Naive B cell (primary cell): ENCODE measurements at places on chromosomes 6 and 20.

GRCh38 chr20:8490076-8490830, 358.2 kb downstream of the PLCB1 start:
- no peak for DNase-seq

GRCh38 chr20:17683218-17684076, 1.4 kb upstream of the RRBP1 start:
- no peak for DNase-seq

- DNase-seq, result no peak
Observed at GRCh38 chr6:161360520-161360919, 86.7 kb upstream of the AGPAT4 start.

GRCh38 chr20:46158476-46158987, 40.4 kb downstream of the CD40 start:
- DNase-seq, result no peak

DNA sequence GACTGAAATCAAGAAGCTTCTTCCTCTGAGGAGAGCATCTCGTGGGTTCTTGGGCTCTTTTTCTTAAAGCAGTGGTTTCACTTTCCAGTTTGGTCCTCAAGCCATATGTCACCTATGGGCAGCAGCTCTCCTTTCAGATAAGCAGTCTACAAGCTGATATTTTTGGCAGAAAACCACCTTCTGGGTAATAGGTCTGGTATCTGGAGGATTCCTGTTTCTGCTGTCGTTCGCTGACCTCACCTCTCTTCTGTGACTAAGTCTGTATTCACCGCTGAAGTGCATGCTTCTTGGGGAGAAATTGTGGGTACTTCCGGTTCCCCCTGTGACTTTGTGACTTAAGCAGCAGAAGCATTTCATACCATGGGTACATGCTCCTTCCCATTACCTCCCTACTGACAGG, 193.6 kb downstream of the EDN1 start:
- no peak for DNase-seq

- DNase-seq, result no peak
Observed at GRCh38 chr6:64123761-64124633, 488.4 kb downstream of the PHF3 start.

DNA sequence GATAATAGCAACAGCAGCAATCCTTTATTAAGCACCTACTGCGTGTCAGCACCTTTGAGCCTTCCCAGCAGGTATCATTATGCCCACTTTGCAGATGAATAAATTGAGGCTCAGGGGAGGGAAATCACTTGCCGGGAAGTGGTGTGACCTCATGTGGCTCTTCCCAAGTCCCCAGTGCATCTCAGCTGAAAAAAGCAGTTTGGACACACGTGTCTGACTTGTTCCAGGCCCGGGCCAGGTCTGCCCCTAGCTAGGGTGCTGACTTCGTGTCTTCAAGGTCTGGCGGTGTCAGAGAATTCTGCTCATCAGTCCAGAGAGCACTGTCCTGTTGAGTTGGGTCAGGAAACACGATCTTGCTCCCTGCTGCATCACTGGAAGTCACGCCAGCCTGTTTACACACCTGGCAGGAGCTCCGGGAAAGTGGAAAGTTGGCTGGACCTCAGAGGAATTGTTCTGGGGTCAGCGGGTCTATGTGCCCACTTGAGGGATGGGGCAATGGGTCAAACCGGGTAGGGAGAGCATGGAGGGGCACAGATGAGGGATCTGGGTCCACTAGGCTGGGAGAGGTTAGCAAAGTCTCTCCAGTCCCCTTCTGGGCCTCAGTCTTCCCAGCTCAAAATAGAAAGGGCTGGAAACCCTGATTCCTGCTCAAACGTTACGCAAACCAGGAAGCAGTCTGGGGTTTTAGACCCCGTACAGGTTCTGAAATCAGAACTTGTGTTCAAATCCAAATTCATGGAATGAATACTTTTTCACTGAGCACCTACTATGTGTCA, 10.5 kb downstream of the SLC13A3 start:
- DNase-seq, result no peak

DNA sequence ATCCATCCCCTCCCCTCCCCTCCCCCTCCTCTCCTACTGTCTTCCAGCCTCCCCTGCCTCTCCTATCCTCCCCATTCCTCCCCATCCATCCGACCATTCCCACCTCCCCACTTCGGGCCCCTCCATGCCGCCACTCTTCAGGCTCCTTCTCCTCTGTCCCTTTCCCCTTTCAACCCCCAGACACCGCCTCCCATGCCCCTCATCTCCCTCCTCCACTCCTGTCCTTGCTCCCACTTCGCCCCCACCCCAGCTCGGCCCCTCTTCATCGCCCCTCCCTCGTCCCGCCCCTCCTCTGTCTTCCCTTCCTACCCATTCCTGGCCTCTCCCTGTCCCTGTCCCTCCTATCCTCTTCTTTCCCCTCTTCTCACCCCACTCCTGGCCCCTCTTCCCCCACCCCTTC, 554 bp upstream of the CST3 start:
- no peak for DNase-seq

- DNase-seq, result no peak
Observed at GRCh38 chr6:134604014-134604676, 286.2 kb upstream of the SGK1 start.

- DNase-seq, result no peak
Observed at GRCh38 chr6:142984386-142984785, 39.4 kb upstream of the HIVEP2 start.

- DNase-seq, result no peak
Observed at GRCh38 chr6:47237196-47237595, 72.5 kb downstream of the TNFRSF21 start.

DNA sequence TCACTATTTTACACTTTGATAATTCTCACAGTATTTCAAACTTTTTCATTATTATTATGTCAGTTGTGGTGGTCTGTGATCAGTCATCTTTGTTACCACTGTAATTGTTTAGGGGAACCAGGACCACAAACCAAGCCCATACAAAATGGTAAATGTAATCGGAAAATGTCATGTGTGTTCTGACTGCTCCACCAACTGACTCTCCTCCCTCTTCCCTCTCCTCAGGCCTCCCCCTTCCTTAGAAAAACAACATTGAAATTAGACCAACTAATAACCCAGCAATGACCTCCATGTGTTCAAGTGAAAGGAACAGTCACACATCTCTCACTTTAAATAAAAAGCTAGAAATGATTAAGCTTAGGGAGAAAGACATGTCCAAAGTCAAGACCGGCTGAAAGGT, 63.8 kb downstream of the GMDS start:
- DNase-seq, result no peak

GRCh38 chr6:37323580-37323979, 30.2 kb upstream of the RNF8 start:
- DNase-seq, result no peak

DNA sequence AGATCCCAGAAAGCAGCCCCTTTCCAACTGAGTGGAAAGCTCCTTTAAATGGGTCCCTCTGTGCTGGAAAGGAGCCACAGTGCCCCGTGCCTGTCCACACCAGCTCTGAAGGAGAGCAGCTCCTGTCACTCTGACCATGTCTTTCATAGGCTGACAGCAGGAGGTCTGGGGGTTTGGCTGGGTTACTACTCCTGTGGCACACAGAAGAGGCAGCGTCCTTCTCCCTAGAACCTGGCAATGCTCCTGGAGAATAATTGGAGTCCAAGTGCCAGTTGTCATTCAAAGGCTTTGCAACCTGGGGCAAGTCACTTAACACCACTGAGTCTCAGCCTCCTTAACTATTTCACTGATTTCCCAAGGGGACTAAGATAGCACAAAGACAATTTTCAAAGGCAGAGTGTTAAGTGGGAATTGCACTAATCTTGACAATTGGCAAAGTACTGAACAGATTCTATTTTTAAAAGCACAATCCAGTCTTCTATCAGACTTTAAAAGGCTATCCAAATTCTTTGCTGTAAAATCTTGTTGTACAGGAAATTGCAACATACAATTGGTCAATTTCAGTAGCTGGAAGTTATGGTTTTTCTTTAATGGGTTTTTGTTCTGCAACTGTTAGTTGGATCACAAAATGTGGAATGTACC, 457.2 kb downstream of the KIF16B start:
- DNase-seq, result no peak

- no peak for DNase-seq
Observed at GRCh38 chr6:47752801-47753200, 29.0 kb upstream of the OPN5 start.

DNA sequence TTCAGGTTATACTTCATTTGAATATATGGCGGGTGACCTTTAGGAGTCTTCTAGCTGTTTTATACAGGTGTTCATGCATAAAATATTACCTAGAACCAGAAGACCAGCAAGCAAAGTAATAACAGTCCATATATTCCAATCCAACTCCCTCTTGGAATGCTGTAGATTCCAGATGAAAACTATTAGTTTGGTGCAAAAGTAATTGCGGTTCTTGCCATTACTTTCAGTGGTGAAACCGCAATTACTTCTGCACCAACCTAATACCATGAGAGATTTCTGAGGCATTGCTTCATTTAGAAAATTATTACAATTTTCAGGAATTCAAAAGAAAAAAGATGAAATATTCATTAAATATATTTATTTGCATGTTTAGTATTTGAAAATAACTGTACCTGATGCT, 62.6 kb downstream of the FAM83B start:
- no peak for DNase-seq

- peak; percentile 23 for DNase-seq
Observed at GRCh38 chr6:113381959-113382358, 475.2 kb upstream of the MARCKS start.

DNA sequence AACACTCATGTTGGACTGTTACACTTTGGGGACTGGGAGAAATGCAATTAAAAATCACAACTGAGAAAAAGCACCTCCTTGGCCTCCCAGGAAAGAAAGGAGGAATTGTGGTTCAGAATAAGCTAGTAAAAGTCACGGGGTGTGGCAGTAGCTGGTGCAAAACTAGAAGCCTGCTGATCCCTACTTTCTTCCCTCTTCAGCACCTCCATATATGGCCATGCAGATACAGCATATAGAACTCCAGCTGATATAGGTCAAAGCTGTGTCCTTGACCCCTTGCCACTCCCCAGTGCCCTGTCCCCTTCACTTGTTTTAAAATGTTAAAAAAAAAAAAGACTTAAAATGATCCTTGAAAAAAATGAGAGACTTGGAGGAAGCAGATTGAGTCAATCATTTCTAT, 5.5 kb upstream of the FLRT3 start:
- no peak for DNase-seq

- DNase-seq, result no peak
Observed at GRCh38 chr6:113318575-113318917, 538.6 kb upstream of the MARCKS start.

GRCh38 chr6:114032721-114033120, 61.8 kb upstream of the HDAC2 start:
- no peak for DNase-seq

DNA sequence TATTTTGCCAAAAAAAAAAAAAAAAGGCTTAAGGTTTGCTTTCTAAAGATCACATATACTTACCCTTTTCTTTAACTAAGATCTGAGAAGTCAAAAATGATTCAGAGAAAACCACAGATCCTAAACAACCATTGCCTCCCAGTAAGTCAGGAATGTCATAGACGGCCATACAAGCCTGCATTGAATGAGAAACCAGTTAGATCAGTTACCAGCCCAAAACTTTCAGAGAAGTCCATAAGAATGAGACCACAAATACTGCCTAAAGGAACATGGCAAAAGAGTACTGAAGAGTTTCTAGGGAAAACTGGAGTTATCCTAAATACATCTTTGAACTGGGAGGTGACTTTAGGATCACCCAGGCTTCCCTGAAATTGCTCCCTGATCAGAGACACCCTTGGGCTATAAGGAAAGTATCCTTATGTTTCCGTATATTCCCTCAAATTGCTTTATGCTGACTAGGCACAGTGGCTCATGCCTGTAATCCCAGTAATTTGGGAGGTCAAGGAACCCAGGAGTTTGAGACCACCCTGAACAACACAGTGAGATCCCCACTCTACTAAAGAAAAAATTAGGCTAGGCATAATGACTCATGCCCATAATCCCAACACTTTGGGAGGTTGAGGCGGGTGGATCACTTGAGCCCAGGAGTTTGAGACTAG, 79.4 kb upstream of the SLC4A11 start:
- no peak for DNase-seq

- no peak for DNase-seq
Observed at GRCh38 chr20:49989234-49990065, 6.7 kb downstream of the SNAI1 start.

DNA sequence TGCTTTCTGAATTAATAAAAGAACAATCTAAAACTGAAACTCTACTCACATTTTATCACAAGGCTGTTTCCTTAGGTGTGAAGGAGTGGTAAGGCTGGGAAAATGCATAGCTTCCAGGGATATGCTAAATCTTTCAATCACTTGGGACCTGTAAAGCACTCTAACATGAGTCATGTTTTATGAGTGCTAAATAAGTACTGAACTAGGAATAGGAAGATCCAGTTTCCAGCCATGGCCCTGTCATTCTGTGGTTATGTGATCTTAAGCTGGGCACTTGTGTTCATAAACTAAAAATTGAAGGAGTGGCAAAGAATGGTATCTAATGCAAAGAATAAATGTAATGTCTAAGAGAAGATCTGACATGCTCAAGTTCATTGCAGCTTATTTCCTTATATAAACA, 6.1 kb upstream of the TMEM200A start:
- DNase-seq, result no peak

- no peak for DNase-seq
Observed at GRCh38 chr6:70136996-70137395, 165.9 kb downstream of the COL9A1 start.

- DNase-seq, result peak; percentile 51
Observed at GRCh38 chr20:38674092-38674764, 50.1 kb upstream of the SLC32A1 start.

GRCh38 chr6:35007016-35007415, 118.0 kb downstream of the ANKS1A start:
- no peak for DNase-seq

DNA sequence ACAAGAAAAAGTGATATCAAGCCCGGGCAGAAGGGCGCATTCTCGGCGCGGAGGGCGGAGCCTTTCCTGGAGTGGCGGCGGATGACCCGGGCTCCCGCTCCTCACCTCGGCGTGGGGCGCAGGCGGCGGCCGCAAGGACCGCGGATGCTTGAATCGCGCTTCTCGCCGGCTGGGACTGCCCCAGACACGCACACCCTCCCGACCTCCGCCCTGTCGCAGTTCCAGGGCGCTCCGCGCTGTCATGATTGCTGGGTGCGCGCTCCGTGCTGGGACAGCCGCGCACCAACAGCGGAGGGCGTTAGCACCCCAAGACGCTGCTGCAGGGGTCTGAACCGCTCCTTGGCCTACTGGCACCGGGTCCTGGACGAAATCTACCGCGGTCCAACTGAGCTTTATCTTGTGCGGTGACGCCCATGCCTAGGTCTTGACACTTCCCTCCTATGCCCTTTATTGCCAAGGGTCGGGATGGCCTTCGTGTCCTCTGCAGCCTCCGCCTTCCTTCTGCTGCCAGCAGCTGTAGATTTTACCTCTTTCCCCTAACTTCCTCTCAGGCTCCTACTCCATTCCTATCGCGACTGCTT, 43.3 kb downstream of the IRAK1BP1 start:
- no peak for DNase-seq

GRCh38 chr6:47780510-47781356, 1.1 kb upstream of the OPN5 start:
- DNase-seq, result peak; percentile 23

DNA sequence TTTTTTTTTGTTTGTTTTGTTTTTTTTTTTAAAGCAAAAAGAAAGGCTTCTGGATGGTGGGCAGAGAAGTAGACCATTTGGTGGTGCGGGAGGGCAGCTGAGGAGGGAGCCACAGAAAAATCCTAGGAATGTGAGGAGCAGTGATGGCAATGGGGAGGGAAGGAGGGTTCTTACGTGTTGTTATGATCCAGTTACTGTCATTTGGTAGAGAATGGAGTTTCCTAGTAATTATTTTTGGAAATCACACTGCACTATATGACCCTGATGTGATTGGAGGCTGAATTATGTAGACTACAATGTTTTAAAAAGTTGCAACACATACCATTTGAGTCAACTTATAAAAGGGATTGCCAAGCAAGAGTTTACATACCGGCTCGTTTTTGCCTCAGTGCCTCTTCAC, 22.1 kb downstream of the ADGRF5 start:
- DNase-seq, result no peak
